ENCODE measurements at places on chromosomes 16 and 17. TPM values are rescaled to one million over a fixed set of nuclear protein-coding genes. Genes with fewer than 3 reads are reported as not detected.

DNA sequence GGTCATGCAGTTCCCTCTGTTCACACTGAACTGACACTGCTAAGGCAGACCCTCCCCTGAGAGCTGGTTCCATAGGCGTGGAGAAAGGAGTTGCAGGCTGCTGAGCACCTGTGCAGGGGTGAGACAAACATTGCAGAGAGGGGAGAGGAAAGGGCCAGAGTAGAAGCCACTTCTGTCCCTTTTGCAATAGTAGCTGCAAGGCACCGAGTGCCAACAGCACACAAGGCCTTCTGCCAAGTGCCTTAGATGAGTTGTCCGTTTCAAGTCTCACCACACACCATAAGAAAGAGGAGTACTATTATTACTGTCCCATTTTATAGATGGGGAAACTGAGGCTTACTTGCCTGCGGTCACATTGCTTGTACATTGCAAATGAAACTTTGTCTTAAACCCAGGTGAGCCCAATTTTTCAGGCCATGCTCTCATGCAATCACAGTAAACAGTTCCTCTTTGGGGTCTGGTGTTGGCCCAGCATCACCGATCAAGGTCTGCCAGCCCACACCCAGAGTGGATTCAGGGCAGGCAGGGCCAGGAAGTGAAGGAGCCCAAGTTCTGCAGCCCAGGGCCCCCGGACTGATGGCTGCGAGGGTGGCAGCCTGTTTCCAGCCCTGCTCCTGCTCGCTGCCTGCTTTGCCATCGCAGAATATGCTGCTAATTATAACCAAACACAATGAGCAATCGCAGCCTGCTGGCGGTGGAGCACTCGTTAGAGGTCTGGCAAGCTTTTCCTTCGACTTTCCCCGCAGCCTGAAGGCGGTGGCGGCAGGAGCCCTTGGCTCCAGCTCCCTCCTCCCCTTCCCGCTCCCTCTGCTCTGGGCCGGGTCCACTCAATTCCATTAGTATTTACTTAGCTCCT, 36.8 kb upstream of the DYNLL2 start:
- no peak overlapping the region for H3K27ac ChIP-seq
- peaks cover 31% of the 10 kb centered on the region for H3K27me3 ChIP-seq

GID4 gene
- 6.8 TPM for total RNA-seq

- no peak overlapping the region for H3K4me3 ChIP-seq
- H3K27me3 ChIP-seq = no peaks in the 10 kb centered on the region
- no peaks in the 10 kb centered on the region for H3K36me3 ChIP-seq
- H3K27ac ChIP-seq = no peak overlapping the region
- H3K4me1 ChIP-seq = no peaks in the 10 kb centered on the region
Observed at GRCh38 chr17:66779237-66779606, 55.7 kb upstream of the CACNG5 start.

DNA sequence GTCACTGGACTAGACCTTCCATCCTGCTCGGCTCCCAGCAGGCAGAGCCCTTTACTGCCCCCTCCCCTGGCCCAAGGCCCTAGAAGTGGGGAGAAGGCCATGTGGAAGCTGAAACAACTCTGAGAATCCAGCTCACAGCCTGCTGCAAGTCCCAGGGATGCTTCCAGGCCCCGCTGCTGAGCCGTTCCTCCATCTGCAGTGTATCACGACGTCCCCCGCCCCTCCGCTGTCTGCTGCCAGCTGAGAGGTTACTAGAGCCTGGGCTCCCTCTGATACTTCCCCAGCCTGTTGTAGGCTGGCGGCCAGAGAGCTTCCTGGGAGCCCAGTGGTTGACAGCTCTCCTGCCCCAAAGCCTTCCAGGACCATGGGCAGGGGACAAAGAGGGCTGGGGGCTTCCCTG, 118.2 kb downstream of the MGAT5B start:
- no peak overlapping the region for H3K4me3 ChIP-seq
- H3K36me3 ChIP-seq = no peaks in the 10 kb centered on the region
- H3K4me1 ChIP-seq = peaks cover 20% of the 10 kb centered on the region
- H3K27ac ChIP-seq = peak overlapping the region; percentile 12

- H3K36me3 ChIP-seq = no peaks in the 10 kb centered on the region
- peaks cover 26% of the 10 kb centered on the region for H3K4me1 ChIP-seq
- H3K27ac ChIP-seq = no peak overlapping the region
- no peak overlapping the region for H3K4me3 ChIP-seq
- no peak for DNase-seq
Observed at GRCh38 chr16:53756275-53756996, 52.5 kb downstream of the FTO start.

SLC22A31 gene
- not detected for total RNA-seq

RUNDC3A gene
- 0.17 TPM for total RNA-seq
